GM06990 (cell line): ENCODE measurements at places on chromosomes 13 and 19.

DNA sequence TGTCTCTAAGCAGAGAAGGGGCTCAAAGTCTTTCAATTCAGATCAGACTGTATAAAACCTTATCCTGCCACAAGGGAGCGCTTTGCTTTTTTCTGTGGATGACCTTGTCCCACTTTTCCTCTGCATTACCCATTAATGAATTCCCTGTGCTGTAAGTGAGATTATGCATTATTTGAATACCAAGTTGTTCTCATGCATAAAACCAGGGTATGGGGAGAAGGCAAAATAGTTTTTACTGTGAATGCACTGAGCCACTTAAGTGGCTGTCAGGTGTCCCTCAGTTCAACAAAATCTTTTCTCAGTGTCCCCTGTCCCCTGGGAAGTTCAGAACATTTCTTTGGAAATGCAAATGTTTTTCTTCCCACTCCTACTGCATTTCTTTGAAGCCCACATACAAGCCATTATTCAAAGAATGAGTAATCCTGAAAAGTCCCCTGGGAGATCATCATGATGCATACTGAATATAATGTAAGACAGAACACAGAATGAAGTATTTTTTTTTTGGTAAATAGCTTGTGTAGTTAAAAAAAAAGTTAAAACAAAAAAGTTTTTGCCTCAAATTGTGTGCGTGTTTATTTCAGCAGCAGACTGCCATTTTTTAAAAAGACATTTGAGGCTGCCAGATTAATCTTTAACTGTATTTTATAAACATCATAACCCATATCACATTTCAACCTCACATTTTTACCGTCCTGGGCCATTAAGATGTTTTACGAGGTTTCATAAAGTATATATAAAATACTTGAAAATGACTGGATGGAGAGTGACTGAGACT, 506.7 kb upstream of the PCDH9 start:
- no peak for DNase-seq

DNA sequence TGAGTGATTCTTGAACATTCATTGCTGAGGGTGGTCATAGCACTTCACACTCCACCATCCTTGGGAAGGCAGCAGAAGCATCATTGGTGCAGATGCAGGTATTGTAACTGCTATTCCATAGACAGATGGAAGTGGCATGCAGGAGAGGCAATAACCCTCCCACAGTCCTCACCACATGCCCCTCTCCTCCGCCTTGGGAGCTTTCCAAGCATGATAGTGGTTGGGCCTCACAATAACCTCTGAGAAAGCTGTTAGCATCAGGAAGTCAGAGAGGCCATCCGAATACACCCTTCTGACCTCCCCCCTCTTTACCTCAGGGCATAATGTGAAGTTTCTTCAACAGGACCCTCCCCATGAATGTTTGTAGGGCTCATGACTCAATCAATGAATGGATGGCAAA, 177.9 kb downstream of the KATNAL1 start:
- DNase-seq, result no peak

DNA sequence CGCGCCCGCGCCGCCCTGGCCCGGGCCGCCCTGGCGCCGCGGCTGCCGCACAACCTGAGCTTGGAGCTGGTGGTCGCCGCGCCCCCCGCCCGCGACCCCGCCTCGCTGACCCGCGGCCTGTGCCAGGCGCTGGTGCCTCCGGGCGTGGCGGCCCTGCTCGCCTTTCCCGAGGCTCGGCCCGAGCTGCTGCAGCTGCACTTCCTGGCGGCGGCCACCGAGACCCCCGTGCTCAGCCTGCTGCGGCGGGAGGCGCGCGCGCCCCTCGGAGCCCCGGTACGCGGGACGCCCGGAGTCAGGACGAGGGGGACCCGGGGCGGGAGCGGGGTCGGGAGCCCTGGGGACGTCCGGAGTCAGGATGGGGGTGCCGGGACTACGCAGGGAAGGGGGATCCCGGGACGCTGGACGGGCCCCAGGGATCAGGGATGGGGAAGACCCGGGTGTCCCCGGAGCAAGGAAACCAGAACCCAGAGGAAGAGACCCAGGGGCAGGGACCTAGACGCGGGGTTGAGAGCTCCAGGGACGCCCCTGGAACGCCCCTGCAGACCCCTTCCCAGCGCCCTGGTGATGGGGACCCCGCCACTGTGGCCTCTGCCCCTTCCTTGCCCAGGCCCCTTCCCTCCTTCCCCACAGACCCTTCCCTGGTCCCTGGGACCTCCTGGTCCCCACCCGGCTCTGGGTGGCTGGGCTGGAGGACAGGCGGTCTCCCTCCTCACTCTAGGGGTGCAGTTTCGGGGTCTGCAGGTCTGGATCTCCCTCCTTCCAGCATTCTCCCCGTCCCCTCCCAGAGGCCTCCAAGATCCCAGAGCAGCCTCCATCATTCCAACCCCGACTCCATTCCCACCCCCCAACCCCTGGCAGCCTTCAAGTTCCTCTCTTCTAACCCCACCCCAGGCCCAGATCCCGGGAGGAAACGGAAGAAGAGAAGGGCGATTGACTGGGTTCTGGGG, 645 bp downstream of the GRIN3B start:
- DNase-seq, result no peak

GRCh38 chr13:40604135-40604534, 62.3 kb downstream of the FOXO1 start:
- DNase-seq, result no peak
